ENCODE measurements at places on chromosomes 7 and 10.
A peak's percentile ranks its signal among the peaks of the same experiment; 100 is the strongest.

DNA sequence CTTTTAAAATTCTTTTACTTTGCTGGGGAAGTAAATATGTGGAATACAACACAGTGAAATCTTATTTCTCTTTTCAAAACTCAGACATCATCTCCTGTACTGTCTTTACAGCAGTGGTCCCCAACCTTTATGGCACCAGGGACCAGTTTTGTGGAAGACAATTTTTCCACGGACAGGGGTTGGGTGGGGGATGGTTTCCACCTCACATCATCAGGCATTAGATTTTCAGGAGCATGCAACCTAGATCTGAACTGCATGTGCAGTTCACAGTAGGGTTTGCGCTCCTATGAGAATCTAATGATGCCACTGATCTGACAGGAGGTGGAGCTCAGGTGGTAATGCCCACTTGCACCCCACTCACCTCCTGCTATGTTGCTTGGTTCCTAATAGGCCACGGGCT is 12.2 kb downstream of the TMEM60 start:
- DNase-seq: no peak

GRCh38 chr7:129067943-129068548 is 13.1 kb upstream of the TNPO3 start:
- DNase-seq: peak; percentile 9

- DNase-seq: no peak
Observed at GRCh38 chr7:24821754-24822054, 64.4 kb upstream of the GSDME start.

DNA sequence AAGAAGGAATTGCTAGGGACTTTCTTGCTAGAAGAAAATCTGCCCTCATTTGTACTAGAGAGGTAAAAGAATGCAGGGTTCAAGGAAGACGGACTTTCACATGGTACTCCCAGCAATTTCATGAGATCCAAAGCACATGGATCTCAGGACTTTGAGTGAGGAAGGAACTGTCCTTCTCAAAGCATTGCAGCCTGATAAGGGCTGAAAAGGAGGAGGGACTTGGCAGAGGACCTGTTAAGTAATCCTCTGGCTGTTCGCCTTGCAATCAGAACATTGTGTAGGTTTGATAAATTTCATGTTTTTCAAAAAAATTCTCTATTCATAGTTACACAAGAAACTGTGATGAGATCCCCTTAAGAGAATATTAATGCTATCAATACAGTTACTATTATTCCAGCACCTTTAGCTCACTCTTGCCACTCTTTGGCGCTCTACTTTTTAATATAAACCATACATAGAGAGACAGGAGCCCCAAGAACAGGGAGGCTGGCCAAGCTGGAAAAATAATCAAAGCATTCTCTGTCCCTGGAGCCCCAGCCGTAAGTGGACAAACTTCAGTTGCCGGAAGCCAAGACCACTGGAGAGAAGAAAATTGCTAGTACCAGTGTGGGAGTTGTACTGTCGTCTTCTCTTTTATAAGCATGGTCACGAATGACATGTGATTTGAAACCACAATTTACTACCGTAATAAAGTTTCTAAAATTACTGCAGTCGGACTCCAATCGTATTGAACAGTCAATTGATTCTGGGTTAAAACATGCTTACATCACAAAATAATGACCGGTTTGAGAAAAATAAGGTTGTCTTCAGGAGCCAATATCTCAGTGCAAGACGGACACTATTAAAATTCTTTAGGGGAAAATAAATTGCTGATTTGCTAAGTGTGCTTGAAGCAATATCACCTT is 424.4 kb downstream of the SDK1 start:
- no peak for DNase-seq

GRCh38 chr10:91091780-91092179 is 128.7 kb upstream of the PCGF5 start:
- DNase-seq: no peak

GRCh38 chr10:69898524-69898923 is 96.8 kb downstream of the COL13A1 start:
- no peak for DNase-seq

DNA sequence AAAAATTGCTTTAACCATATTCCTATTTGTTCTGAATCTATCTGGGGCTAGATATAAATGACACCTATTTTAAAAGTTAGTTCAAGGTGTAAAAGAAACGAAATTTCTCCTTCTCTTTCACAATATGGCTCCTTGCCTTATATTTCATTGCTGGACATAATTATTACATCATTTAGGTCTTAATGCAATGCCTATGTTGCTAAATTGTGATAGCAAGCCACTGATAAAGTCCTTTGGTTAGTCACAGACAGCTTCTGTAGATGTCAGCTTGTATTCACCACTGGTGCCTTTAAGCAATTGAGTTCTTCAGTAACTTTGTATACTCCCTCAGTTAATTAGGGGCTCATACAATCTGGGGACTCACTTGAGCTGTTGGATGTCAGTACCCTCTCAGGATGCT is 1236.6 kb downstream of the GATA3 start:
- DNase-seq: no peak

GRCh38 chr10:480498-480927 is 209.0 kb downstream of the DIP2C start:
- no peak for DNase-seq

- no peak for DNase-seq
Observed at GRCh38 chr10:10914144-10914543, 103.5 kb upstream of the CELF2 start.

GRCh38 chr7:25444991-25445390 is 216.7 kb upstream of the NPVF start:
- no peak for DNase-seq

GRCh38 chr7:115273139-115273772 is 351.4 kb downstream of the MDFIC start:
- no peak for DNase-seq

DNA sequence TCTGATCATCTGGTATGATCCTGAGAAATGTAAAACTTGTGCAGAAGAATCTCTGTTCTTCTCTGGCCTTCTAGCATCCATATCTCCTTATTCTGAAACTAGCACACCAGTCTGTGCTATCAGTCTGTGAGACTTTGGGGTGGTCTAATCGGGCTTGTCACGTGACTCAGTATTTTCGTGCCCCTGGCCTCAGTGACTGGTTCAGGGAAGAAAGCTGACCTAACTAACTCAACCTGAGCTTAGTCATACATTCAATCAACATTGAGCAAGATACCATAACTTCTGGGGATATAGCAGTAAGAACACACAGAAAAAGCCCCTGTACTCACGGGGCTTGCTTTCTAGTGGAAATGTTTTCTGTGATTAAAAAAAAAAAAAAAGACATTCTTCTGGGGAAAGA is 109.3 kb downstream of the DKK1 start:
- DNase-seq: no peak

DNA sequence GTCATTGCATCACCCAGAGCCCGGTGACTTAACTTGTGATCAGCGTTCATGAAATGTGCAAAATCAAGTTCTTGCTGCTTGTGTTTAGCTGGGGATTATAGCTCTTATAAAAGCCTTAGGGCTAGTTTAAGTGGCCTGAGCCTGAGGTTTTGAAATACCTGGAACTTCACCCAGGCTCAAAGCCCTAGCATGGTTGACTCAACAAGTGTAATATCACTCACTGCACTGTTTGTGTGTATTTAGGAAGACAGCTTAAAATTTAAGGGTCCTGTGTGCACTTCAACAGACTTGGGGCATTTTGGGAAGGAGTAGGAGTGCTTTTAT is 489.5 kb downstream of the GATA3 start:
- no peak for DNase-seq

GRCh38 chr7:82572195-82572880 is 128.8 kb upstream of the CACNA2D1 start:
- peak; percentile 91 for DNase-seq

- DNase-seq: no peak
Observed at GRCh38 chr7:77989981-77990566, 191.5 kb downstream of the PHTF2 start.

- DNase-seq: no peak
Observed at GRCh38 chr10:81733542-81733941, 141.5 kb upstream of the NRG3 start.

DNA sequence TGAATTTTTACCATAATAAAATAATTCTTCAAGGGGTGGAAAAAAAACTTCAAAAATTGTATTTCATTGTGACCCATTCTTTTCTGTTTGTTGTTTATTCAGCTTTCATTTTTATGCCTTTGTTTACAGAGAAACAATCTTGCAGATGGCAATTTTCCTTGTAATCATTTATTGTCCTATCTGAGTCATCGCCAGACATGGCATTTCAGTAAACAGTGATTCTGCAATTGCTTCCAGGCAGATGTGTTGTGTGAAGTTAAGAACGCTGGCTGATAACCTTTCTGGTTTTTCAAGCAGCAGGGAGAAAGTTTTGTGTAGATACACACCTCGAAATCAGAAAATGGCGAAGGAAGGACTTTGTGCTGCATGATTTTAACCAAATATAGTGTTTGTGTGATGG is 80.7 kb upstream of the RPA3 start:
- no peak for DNase-seq

DNA sequence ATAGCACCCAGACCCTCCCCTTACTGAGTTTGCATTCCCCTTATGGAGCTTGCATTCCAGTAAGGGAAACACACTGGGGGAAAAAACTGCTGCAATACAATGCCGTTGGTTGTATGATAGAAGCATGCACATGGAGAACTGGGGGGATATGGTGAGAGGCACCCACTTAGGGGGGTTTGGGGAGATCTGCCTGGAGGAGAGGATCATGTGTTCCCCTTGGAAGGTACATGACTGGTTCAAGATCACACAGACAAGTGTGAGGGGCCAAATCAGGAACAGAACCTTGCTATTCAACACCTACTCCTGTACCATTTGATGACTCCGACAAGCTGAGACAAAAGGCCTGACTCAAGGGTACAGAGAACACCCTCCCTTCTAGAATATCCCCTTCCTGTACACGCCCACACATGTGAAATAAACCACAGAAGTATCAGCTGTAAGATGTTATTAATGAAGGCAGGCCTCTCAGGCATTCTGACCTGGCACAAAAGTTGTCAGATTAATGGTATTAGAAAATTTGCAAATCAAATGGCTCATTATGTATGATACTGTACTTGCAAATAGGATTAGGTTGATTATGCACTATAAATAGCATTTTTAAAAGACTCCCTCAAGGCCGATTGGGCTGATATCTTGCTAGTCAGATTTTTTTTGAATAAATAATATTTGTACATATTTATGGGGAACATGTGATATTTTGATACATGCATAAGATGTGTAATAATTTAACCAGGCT is 122.2 kb downstream of the NPY start:
- DNase-seq: no peak

DNA sequence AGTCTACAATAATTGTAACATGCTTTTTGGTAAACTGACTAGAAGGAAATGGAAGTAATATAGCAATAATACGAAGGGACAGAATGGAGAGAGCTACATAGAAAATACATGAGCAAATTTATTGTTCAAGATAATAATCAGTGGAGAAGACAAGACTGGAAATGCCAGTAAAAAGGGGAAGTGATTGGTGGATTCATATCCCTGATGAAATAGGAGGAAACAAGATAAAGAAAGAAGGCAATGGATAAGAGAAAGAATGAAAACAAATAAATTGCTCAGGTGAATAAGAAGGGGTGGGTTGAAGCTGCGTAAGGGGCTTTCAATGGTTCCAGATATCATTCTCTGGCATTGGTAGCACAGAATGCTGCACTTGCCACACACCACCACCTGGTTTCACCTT is 135.9 kb downstream of the LRRN3 start:
- no peak for DNase-seq

GRCh38 chr7:44372560-44373417 is 47.4 kb upstream of the CAMK2B start:
- no peak for DNase-seq

- peak; percentile 66 for DNase-seq
Observed at GRCh38 chr10:43292755-43293676, 26.2 kb upstream of the RASGEF1A start.

DNA sequence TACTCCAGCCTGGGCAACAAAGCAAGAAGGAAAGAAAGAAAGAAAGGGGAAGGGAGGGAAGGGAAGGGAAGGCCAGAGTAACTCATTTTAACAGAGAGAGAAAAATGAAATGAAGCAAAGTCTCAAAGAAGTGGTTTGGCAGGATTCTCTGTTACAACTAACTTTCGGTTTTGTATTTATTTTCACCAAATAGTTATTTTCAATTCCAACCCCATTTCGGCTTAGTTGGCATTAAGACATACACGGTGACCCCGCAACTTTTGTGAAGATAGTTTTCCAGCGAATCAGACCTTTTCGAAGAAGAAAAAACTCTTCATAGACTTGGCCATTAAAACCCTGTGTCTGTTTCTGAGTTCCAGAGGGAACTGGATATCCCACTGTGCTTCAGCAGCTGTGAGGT is 45.2 kb upstream of the LYZL2 start:
- no peak for DNase-seq

DNA sequence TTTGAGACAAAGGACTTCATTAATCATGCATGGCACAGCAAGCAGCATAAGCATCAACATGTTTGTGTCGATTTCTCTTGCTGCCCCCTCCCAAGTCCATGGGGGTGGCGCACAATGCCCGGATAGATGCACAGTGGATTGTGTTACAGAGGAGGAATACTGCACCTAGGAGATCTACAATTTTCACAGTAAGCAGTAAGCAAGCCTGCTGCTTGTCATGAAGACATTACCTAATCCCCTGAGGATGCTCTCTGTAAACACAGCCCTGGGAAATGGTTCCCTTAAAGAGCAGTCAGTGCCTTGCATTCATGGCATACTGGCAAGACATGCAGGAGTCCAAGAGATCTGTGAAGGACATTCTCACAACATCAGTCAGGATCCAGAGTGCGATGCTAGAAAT is 137.7 kb downstream of the ETV1 start:
- DNase-seq: no peak

DNA sequence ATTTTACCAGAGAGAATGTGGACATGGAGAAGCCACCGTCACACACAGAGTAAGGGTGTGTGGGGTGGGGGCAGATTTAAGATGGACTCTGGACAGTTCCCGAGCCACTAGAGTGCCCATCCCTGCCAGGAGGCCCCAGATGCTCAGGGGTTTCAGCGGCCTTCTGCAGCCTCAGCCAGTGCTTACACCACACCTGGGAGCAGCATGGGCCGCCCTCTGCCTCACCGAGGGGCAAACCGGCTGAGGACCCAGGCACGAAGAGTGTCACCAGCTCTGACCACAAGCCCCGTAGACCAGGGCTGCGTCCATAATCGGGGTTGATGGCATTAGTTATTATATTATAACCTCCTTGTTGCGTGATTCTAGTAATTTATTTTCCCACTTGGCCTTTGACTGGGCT is 6.7 kb upstream of the MNX1 start:
- no peak for DNase-seq

GRCh38 chr7:108348913-108349312 is 107.3 kb downstream of the NRCAM start:
- DNase-seq: no peak

DNA sequence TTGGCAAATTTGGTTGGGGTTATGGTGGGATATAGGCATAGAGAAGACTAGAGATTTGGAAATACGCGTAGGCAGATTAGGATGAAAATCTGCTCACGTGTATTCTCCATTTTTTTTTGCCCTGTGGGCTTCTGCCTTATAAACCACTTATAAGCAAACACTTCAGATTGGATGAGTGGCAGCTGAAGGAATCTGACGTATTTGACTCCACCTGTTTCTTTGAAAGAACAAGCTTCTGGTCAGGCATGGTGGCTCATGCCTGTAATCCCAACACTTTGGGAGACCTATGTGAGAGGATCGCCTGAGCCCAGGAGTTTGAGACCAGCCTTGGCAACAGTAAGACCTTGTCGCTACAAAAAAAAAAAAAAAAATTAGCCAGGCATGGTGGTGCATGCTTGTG is 5.1 kb downstream of the STK31 start:
- no peak for DNase-seq

GRCh38 chr7:124497176-124497575 is 268.4 kb downstream of the GPR37 start:
- no peak for DNase-seq

Measured in right atrium auricular region (tissue), 2 donors.